DND-41 (cell line): ENCODE measurements at places on chromosomes 4 and X.

- no peak for DNase-seq
Observed at GRCh38 chr4:118927974-118928373, 39.3 kb downstream of the SYNPO2 start.

GRCh38 chrX:154738011-154738738 lies 12.7 kb downstream of the GAB3 start:
- DNase-seq = peak; percentile 62

DNA sequence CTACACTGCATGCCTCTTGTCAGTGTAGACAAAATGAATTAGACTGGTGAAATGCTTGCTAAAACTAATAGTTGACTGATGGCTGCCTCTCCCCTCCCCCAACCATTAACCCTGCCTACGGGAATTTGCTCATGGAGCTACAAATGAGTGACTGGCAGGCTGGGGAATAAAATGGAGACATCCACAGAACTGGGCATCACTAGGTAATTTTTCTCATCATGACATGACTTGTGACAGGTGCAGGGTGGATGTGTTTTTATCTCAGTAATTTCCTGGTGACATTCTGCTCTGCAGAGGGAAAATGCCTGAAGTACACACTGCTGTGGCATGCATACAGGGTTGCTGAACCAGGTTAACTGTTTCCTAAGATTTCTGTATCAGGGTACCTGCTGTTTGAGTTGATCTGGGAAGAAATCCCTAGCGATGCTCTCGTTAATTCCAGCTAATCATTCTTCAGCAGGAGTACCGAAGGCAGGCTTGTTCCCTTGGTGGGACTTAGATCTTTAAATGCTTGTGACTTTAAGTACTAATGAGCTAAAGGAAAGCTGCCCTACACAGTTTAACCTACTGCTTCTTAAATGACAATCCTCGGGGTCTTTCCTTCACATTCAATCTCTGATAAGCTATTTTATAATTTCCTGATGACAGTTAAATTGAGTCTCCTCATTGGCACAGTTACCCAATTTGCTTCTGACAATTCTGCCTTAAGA lies 376.3 kb upstream of the LCORL start:
- DNase-seq = no peak

- DNase-seq = no peak
Observed at GRCh38 chr4:169986369-169986768, 39.8 kb downstream of the MFAP3L start.

DNA sequence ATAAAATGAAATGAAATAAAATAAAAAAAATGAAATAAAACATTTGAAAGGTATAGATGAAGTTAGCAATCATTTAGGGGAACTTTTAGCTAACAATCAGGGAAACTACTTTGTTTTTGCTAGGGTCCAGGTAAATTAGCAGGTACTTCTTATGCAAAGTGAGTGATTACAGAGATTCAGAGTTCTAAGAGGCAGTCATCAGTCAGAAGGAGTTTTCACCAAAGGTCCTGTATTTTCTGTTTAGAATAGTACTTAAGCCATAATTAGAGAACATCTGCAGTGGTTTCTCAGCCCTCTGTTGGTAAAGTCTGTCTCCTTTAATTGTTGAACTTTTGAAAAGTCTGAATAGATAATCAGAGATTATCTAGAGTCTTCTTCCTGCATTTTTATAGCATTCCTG lies 50.6 kb downstream of the STIM2 start:
- no peak for DNase-seq

GRCh38 chr4:54498661-54499111 lies 159.1 kb upstream of the KIT start:
- DNase-seq = no peak

DNA sequence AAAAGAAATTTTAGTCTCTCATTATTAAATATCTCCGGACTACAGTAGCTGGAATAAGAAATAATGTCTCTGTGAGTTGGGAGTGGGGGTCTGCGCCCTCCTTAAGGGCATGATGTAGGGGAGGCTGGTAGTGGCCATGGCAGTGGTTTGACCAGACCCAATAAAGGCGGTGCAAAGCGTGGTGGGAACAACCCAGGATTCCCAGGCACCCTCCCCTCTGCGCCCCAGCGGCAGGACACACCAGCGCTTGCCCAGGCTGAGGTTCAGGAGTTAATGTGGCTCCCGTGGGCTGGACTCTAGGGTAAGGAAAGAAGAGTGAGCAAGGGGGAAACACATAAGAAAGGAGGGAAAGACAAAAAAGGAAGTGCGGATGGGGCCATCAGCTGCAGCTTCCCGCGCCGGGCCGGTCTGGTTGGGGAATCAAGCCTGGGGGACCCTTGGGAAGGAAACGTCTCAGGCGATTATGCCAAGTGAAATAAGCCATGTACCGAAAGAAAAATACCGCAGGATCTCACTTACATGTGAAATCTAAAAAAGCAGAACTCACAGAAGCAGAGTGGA lies 157.5 kb upstream of the SMIM31 start:
- no peak for DNase-seq

DNA sequence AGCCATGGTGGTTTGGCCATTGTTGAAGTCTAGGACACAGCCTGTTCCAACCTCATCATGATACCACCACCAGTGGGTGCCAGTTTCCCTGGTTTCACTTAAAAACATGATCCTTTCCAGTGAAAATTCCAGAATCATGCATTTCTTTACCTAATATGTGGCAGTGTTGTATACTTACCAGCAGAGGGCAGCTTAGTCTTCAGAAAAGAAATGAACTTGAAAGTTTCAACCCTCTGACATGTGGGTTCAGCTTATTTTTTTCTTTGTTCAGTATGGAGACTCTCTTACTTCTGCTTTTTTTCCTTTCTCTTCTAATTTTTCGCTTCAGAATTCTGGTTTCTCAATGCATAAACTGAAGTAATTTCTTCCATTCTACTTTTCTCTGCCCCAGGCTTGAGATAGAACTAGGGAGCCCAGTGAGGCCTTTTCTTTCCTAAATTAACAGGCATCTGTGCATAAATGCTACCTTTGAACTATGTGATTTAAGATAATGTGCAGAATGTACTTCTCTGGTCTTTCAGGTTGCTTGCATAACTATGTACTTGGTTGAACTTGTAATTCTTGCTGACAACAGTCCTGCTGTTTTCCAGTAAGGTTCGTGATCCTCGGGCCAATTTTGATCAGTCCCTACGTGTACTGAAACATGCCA lies 10.7 kb downstream of the LIAS start:
- peak; percentile 31 for DNase-seq

GRCh38 chr4:14111730-14112181 lies 484.2 kb upstream of the BOD1L1 start:
- no peak for DNase-seq

DNA sequence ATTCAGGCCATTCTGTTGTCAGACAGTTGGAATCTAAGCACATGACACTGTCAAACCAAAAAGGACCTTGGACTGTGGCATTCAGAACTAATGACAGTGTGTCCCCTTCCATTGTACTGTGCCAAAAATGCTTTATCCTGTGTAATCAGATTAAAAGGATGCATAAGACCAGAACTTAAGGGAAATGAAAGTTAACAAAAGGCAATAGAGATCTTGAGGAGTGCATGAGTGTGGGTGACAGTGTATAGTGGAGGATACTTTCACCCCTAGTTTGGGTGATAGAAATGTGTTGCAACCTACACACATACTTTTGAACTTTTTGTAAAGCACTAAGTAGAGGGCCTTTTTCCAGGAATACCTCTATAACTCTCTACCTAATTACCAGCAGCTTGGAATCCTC lies 4.5 kb downstream of the CYSLTR1 start:
- DNase-seq = no peak

GRCh38 chr4:108742451-108743420 lies 20.1 kb downstream of the ETNPPL start:
- no peak for DNase-seq

DNA sequence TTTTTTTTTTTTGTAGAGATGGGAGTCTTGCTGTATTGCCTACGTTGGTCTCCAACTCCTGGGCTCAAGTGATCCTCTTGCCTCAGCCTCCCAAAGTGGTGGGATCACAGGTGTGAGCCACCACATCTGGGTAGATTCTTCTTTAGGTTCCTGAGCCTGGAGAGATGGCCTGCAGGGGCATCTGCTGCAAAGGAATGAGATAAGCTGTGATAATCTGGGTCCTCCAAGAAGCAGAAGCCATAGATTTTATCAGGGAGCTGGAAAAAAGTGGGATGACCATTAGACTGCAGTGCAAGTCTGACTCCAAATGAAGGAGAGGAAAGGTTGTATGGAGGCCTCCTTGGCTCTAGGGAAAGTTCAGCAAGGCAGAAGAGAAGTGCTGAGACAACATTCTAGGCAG lies 19.0 kb upstream of the ACSL1 start:
- DNase-seq = no peak

GRCh38 chrX:37763400-37763799 lies 16.5 kb upstream of the CYBB start:
- no peak for DNase-seq

DNA sequence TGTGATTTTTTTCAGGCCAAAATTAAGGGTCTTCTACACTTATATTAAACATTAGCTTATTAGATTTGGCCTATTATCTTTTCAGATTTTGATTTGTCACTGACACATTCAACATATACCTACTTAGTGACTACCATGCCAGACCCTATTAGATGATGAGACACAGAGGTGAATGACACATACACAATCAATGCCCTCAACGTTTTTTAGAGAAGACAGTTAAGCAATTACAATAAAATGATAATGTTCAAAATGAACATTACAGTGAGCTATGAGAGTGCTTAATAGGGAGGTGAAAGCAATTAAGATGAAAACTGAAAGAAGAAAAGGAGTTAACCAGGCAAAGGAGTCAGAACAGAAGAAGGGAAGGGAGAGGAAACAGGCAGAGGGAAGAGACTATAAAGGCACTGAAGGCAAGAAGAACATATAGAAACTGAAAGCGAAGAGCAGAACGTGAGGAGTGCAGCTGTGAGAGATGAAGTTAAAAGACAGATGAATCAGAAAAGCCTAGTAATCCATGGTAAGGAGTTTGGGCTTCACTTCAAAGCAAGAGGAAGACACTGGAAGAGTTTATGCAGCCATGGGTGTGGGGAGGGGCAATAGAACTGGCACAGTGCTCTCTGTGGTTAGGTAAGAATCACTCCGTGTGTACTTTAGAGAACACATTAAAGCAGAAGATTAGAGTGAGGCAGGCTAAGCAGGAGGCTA lies 119.0 kb downstream of the REELD1 start:
- peak; percentile 71 for DNase-seq

DNA sequence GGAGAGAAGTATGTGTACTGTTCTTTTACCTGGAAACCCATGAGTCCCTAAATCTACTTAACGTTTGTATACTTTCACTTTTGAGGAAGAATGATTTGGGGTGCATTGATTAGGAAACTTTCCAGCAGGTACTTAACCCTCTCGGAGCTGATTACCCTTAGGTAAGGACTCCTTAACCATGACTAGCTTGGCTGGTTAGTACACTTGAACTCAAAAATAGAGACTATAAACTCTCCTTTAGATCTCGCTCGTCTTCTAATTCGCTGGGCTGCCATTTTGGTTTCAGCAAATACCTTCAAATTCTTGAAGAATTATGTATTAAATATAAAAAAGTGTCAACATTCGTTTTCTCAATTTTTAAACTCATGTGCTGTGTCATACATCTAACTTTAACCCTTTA lies 2.0 kb downstream of the USP9X start:
- no peak for DNase-seq

- DNase-seq = no peak
Observed at GRCh38 chr4:88219099-88219498, 60.7 kb upstream of the ABCG2 start.

DNA sequence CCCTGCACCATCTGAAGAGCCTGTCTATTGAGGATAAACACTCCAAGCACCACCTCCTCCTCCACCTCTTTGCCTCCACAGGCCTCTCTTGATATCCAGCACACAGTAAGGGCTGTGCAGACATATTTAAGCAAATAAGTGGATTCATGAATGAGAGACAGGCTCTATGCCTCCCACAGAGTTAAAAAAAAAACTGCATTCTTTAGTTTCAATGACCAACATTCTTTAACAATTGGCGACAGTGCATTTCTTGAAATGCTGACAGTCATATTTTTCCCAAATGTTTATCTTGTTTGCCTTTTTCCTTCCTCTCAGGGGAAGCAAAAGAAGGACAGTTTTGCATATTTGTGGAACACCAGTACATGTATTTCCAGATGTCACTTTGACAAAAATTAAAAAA lies 38.6 kb downstream of the MXRA5 start:
- no peak for DNase-seq

DNA sequence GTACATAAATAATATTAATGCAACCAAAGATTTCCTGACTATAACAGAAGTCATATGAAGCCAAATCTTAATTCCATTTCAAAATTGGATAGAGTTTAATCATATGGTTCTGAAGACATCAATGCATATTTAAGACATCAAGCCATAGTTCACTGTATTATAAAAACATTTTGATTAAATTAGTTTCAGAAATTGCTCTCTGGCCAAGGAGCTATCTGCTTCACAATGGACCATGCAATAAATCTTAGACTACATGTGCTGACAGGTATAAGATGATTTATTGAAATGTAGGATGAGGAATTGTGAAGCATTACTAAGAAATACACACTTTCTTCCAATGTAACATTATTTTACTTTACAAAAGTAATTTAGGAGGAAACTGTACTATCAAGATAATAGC lies 81.6 kb downstream of the MID1 start:
- no peak for DNase-seq

DNA sequence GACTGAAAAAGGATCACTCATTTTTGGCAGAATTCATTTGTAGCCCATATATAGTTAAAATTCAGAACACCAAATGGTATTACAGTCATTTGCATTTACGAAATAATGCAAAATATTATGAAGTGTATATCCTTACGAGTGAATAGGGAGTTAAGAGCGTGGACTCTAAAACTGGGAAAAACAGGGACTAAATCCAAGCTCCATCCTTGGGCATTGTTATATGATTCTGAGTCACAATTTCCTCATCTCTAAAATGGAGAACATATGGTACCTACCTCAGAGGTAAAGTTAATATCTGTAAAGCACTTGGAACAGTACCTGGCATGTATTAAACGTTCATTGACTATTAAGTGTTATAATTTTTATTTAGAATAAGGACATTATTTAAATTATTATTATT lies 106.3 kb downstream of the ZAR1 start:
- DNase-seq = no peak

DNA sequence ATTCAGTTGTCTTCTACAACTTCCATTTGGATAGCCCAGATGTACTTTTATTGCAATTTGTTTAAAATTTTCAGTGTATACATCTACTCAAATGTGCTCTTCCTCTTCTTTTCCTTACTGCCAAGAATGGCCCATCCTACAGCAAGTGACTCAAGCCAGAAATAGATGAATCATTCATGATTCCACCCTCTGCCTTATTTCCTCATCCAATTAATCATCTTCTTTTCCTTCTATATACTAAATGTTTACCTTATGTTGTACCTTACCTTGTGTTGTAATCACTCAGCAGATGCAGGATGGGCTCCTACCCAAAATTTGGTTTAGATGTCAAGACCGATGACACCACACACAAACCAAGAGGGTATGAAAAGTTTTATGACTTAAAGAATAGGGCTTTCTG lies 437.8 kb downstream of the GRXCR1 start:
- no peak for DNase-seq

GRCh38 chr4:6263526-6264224 lies 6.0 kb upstream of the WFS1 start:
- DNase-seq = no peak

- no peak for DNase-seq
Observed at GRCh38 chr4:79450053-79450452, 42.0 kb upstream of the GK2 start.
